ENCODE measurements at places on chromosomes 5 and 9. TPM values are rescaled to one million over a fixed set of nuclear protein-coding genes. Genes with fewer than 3 reads are reported as not detected.
A peak's percentile ranks its signal among the peaks of the same experiment; 100 is the strongest.

ZFYVE16 gene
- 75.1 TPM for total RNA-seq

DNA sequence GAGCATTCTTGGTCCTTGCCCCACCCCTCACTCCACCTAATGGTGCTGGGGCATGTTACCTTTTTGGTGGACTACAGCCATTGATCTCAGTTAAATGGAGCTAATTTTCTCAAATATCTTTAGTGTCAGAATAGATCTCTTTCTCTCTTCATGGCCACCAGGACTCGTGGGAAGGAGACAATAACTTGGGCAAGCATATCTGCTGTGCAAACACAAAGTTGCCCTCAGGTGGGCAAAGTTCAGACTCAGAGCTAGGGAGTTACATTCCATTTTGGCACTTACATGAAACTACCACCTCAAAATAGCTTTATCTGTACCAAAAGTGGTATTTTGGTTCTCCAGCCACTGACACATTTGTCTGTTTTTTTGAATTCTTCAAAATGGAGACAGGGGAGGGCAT, 671.9 kb upstream of the KLF4 start:
- no peaks in the 10 kb centered on the region for H3K36me3 ChIP-seq
- H3K27ac ChIP-seq = no peak overlapping the region
- no peaks in the 10 kb centered on the region for H3K4me1 ChIP-seq
- peaks cover 52% of the 10 kb centered on the region for H3K27me3 ChIP-seq

- peaks cover 14% of the 10 kb centered on the region for H3K4me1 ChIP-seq
- H3K27ac ChIP-seq = no peak overlapping the region
- no peak overlapping the region for H3K4me3 ChIP-seq
- H3K27me3 ChIP-seq = no peaks in the 10 kb centered on the region
Observed at GRCh38 chr5:112239996-112240395, 179.1 kb downstream of the EPB41L4A start.

PCDHGB4 gene
- 35.5 TPM for total RNA-seq

DNA sequence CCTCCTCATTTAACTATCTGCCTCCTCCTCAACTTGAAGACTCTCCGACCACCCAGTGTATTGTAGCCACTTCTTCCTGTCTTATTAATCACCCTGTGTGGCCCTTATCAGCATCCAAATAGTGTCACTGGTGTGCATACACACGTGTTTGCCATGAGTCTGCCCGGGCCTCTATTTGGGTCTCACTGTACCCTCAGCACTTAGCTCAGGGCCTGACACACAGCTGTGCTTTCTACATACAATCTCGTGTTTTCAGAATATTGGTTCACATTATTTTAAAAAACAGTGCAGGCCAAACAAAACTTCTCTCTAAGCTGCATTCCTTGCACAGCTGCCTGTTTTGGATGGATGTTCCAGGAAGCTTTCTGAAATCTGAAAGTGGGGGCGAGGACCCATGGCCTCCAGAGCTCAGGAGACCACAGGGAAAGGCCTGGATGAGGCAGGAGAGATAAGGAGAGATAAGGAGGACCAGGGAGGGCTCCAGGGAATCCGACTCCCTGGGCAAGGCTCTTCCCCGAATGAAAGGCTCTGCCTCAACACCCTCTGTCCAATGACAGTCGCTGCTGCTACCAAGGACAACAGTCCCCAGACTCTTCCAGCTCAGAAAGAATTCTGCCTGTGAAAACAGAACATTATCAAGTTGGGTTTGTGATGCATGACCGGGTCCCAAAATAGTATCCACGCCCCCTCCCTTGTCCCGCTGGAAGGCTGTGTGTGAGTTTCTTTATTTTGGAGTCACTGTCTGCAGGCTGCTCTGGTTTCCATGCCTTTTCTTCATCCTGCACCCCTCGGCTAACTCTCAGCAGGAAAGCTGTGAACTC, 255.6 kb downstream of the NSG2 start:
- peaks cover 48% of the 10 kb centered on the region for H3K27me3 ChIP-seq
- no peak overlapping the region for H3K4me3 ChIP-seq
- H3K36me3 ChIP-seq = no peaks in the 10 kb centered on the region
- H3K4me1 ChIP-seq = peaks cover 6% of the 10 kb centered on the region
- no peak overlapping the region for H3K27ac ChIP-seq

- DNase-seq = no peak
- no peaks in the 10 kb centered on the region for H3K36me3 ChIP-seq
- no peak overlapping the region for H3K4me3 ChIP-seq
Observed at GRCh38 chr9:116757030-116757429, 69.9 kb downstream of the TRIM32 start.

- DNase-seq = no peak
- peaks cover 7% of the 10 kb centered on the region for H3K36me3 ChIP-seq
- no peak overlapping the region for H3K4me3 ChIP-seq
- H3K27me3 ChIP-seq = no peaks in the 10 kb centered on the region
Observed at GRCh38 chr9:13324988-13325387, 45.5 kb upstream of the MPDZ start.

DNA sequence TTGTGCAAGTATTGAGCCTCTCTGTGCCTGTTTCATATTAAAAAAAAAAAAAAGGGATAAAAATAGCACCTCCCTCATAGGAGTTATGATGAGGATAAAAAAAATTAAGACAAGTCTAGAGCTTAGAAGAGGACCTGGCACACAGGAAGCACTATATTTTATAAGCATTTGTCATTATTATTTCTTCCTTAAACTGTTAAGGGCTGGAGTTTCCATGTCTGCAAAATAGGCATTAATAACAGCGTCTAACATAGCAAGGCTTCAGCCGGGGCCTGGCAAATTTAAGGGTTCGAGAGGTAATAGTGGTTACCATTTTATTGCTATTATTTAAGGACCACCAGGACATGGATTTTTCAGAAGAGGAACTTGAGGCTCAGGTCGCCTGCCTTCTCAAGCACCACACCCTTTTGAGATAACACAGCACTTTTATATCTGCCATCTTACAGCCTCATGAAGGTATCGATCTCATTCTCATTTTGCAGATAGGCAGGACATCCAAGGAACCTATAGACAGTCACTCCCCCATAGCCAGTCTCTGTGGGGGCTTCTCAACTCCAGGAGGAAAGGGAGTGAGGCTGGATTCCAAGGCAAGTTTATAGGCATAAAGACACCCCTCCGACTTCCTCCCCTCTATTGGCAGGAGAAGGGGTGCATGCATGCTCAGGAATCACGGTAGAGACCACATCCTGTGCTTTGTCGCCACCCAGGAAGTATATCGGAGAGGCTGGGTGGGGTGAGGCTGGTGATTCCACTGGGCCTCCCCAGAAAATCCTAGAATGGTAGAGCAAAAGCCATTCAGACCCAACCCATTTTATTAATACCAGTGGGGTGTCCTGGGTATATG, 2.4 kb downstream of the ANXA6 start:
- H3K4me1 ChIP-seq = peaks cover 73% of the 10 kb centered on the region
- no peak for DNase-seq
- no peaks in the 10 kb centered on the region for H3K36me3 ChIP-seq
- H3K4me3 ChIP-seq = peak overlapping the region; percentile 81
- peak overlapping the region; percentile 39 for H3K27ac ChIP-seq

SCAMP1 gene
- total RNA-seq = 43.7 TPM

Data from mesothelial cell of epicardium (in vitro differentiated cells).